DND-41 (cell line): ENCODE measurements at places on chromosomes 16 and 17.

- DNase-seq, result no peak
Observed at GRCh38 chr17:40284085-40284713, 3.5 kb upstream of the CDC6 start.

GRCh38 chr16:67144943-67145342 lies 5.9 kb downstream of the B3GNT9 start:
- DNase-seq, result no peak

- DNase-seq, result peak; percentile 23
Observed at GRCh38 chr16:7268182-7268581, 64.5 kb upstream of the RBFOX1 start.

DNA sequence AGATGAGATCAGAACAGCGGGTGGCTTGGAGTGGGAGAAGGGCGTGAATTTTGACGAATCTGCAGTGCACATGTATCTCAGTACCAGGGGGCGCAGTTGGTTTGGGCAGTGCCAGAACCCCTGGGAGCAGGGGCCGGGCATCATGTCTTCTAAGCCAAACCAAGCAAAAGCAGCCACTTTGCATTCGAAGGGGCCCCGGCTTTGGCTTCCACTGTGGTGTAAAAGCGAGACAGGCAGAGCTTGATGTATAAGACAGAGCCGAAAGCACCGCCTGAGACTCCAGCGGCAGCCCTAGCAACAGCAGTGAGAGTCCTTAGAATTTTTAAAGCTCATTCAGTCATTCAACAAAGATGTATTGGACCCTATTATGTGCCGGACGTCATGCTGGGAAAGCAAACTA lies 3.8 kb upstream of the XYLT1 start:
- peak; percentile 5 for DNase-seq

DNA sequence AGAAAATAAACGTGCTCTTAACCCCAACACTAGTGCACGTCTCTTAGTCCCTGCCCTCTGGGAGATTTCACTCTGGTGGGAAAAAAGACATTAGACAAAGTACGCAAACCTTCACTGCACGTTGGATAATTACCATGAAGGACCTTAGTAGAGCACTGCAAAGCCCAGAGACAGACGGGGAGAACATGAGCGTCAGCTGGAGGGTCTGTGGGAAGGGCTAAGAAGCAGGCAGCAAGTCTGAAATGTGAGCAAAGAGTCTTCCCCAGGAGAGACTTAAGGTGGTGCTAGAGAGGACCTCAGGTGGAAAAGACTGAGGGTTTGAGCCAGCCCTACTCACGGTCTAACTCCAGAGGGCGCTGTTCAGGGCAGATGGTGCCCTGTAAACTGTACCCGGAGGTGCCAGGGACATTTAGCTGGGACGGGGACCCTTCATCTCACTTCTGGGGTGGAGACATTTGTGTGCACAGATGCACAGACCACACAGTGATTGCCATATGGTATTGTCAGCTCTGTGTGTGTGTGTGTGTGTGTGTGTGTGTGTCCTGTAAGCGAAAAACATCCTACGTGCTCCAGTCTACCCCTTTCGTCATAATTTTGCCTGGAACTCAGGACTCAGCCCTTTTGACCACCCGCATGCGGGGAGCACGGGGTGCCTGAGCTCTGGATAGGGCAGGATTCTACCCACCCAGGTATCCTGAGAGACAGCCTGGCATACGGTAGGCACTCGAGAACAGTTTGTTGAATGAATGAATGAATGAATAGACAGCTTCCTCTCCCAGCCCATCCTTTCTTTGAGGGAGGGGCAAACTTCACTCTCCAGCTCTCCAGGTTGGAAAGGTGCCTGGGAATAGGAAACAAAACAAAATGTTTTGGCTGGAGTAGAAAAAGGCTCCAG lies 10.1 kb upstream of the STAC2 start:
- peak; percentile 70 for DNase-seq

GRCh38 chr16:85389679-85390470 lies 223.2 kb upstream of the GSE1 start:
- peak; percentile 3 for DNase-seq

- no peak for DNase-seq
Observed at GRCh38 chr16:27254262-27254811, 14.2 kb downstream of the NSMCE1 start.

DNA sequence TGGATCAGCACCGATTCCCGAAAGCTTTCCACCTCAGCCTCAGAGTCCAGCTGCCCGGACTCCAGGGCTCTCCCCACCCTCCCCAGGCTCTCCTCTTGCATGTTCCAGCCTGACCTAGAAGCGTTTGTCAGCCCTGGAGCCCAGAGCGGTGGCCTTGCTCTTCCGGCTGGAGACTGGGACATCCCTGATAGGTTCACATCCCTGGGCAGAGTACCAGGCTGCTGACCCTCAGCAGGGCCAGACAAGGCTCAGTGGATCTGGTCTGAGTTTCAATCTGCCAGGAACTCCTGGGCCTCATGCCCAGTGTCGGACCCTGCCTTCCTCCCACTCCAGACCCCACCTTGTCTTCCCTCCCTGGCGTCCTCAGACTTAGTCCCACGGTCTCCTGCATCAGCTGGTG lies 15.0 kb downstream of the CD300LG start:
- no peak for DNase-seq

DNA sequence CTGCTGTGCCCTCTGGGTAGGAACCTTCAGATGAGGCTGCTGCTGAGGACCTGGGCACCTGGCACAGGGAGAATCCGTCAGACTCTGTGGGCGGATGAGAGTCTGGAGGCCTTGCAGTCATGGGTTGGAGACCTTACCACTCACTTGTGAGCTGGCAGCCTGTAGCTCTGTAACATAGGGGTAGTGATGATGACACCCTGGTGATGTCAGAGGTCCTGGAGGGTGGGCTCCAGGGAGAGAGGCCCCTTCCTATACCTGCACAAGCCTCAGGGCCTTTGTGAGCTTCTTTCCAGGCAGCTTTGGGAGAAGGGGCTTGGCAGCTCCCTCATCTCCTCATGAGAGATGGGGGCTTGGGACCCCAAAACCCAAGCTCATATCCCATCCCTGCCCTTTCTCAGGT lies 1.6 kb downstream of the MIEF2 start:
- DNase-seq, result no peak

DNA sequence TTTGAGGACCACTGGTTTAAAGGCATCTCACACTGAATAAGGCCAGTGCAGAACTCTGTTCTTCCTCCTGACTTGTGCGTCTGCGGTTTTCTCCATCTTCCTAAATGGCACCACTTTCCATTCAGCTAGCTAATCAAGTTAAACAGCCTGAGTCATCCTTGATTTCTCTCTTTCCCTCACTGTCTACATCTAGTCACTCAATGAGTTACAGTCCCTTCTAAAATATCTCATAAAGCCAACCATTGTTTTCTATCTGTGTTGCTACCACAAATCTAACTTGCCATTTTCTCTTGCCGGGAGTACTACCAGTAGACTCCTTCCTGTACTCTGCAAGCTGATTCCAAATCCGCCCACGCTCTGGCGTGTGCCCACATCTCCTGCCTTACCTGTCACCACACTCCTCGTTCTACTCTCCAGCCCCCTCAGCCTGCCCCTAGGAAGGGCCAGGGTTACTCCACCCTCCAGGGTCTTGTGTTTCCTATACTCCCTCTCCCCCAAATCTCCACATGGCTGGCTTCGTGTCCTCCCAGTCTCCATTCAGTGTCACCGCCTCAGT lies 324.5 kb downstream of the SNX29 start:
- DNase-seq, result no peak

- no peak for DNase-seq
Observed at GRCh38 chr17:15741624-15742023, 9.5 kb downstream of the TBC1D26 start.

DNA sequence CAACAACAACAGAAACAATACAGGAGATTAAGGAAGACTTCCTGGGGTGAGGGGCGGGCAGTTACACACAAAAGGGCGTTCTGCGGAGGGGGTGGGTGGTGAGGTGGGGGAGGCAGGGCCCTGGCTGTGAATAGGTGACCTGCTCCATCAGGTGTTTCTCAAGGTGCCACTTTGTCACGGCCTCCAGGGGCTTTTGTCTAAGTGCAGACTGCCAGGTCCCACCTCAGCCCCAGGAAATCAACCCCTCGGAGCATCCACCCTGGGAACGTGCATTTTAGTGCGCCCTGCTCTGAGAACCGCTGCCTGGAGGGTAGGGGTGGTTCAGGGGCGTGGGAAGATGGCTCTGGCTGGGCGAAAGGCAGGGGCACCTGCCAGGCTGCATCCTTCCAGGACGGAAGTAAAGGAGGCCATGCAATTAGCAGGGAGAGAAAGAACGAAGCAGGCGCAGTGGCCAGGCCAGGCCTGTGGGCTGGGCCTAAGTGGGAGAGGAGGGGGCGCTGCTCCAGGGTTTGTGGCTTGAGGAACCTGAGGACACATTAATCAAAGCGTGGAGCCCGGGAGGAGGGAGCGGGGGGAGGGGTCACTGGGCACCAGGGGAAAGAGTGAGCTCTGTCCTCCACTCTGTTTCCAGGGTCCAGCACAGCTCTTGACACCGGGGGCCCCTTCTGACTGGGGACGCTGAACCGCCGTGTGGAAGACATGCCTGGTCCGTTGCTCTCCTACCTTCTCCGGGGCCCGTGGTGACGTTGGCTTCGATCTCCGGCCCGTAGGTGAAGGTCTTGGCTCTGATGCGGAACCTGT lies 49.4 kb upstream of the CDC42EP4 start:
- DNase-seq, result no peak

GRCh38 chr16:80120899-80121521 lies 419.8 kb upstream of the DYNLRB2 start:
- DNase-seq, result no peak

GRCh38 chr16:2036200-2036966 lies 9.7 kb downstream of the NHERF2 start:
- no peak for DNase-seq

DNA sequence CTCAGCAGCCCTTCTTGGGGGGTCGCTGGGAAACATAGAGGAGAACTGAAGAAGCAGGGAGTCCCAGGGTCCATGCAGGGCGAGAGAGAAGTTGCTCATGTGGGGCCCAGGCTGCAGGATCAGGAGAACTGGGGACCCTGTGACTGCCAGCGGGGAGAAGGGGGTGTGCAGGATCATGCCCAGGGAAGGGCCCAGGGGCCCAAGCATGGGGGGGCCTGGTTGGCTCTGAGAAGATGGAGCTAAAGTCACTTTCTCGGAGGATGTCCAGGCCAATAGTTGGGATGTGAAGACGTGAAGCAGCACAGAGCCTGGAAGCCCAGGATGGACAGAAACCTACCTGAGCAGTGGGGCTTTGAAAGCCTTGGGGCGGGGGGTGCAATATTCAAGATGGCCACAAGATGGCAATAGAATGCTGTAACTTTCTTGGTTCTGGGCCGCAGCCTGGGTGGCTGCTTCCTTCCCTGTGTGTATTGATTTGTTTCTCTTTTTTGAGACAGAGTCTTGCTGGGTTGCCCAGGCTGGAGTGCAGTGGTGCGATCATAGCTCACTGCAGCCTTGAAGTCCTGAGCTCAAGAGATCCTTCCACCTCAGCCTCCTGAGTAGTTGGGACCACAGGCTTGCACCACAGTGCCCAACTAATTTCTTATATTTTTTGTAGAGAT lies 3.4 kb downstream of the STH start:
- DNase-seq, result peak; percentile 75

DNA sequence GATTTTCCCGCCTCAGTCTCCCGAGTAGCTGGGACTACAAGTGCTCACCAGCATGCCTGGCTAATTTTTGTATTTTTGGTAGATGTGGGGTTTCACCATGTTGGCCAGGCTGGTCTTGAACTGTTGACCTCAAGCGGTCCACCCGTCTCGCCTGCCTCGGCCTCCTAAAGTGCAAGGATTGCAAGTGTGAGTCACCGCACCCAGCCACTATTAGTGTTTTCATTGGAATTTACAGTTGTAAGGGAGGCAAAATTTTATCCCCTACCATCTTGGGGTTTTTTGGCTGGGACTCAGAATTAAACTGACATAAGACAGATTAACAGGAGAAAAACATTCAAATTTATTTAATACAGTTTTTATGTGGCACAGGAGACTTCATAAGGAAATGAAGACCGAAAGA lies 12.3 kb upstream of the MYCBPAP start:
- DNase-seq, result no peak

- no peak for DNase-seq
Observed at GRCh38 chr17:62916684-62917571, 49.1 kb upstream of the TANC2 start.

DNA sequence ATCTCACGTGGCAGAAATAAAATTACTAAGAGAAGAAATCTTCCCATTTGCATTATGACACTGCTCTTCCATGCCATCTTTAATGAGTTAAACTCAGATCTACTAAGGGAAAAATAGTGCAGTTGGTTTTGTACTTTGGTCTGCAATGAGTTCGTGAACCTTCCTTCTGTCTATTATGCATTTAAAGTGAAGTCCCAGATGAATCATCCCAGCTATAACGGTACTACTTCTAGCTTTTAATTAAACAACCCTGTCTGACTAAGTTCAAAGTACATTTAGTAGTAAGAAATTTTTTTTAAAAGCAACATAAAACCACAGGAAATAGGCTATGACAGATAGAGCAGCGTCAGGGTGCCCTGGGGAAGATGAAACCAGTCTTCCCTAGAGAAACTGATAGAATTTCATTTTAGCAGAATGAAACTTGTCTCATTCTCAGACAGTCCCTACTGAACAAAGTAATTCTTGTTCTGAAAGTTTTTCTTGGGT lies 1.8 kb downstream of the TMIGD1 start:
- peak; percentile 59 for DNase-seq

DNA sequence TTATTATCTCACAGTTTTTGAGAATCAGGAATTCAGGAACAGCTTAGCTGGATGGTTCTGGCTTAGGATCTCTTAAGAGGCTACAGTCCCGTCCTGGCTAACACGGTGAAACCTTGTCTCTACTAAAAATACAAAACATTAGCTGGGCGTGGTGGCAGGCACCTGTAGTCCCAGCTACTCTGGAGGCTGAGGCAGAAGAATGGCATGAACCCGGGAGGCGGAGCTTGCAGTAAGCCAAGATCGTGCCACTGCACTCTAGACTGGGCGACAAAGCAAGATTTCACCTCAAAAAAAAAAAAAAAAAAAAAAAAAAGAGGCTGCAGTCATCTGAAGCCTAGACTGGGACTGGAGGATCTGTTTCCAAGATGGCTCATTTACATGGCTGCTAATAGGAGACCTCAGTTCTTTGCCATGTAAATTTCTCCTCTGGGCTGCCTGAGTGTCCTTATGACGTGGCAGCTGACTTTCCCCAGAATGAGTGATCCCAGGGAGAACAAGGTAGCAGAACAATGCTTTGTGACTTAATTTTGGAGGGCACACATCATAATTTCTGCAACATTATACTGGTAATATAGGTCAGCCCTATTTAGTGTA lies 95.8 kb upstream of the CORO6 start:
- no peak for DNase-seq

- no peak for DNase-seq
Observed at GRCh38 chr16:10332241-10332640, 53.6 kb upstream of the ATF7IP2 start.

- DNase-seq, result no peak
Observed at GRCh38 chr17:30375661-30376060, 3.1 kb upstream of the CPD start.

DNA sequence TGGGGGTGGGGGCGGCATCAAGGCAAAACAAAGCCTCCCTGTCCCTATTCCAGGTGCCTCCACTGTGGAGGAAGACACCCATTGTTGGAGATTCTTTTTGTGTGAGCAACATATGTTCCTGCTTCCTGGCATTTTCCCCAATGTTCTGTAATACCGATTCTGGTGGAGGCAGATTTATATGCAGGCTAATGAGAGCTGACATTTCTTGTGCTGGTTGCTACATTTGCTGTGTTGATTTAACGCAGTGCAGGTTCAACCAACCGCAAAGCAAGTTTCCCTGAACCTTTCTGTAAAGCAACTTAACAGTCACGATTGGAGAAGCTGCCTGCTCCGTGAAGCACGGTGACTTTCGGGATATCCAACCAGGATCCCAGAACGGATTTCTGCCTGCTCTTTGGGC lies 260.5 kb downstream of the CBLN1 start:
- no peak for DNase-seq
